ENCODE measurements at places on chromosomes 5 and 9.

GRCh38 chr5:1768283-1769000 lies 31.2 kb downstream of the MRPL36 start:
- no peak for DNase-seq

GRCh38 chr9:107684224-107684623 lies 194.7 kb upstream of the KLF4 start:
- no peak for DNase-seq

DNA sequence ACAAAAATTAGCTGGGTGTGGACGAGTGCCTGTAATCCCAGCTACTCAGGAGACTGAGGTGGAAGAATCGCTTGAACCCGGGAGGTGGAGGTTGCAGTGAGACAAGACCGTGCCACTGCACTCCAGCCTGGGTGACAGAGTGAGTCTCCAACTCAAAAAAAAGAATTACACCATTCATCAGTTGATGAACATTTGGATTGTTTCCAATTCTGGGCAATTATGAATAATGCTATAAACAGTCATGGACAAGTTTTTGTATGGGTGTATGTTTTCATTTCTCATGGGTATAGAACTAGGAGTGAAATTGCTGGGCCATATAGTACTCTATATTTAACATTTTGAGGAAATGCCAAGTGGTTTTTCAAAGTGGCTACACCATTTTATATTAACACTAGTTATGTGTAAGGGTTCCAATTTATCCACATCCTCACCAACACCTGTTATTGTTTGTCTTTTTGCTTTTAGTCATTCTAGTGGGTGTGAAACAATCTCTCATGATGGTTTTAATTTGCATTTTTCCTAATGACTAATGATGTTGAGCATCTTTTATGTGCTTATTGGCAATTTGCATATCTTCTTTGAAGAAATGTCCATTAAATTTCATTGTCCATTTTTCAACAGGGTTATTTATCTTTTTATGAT lies 9.0 kb upstream of the CCDC125 start:
- no peak for DNase-seq

DNA sequence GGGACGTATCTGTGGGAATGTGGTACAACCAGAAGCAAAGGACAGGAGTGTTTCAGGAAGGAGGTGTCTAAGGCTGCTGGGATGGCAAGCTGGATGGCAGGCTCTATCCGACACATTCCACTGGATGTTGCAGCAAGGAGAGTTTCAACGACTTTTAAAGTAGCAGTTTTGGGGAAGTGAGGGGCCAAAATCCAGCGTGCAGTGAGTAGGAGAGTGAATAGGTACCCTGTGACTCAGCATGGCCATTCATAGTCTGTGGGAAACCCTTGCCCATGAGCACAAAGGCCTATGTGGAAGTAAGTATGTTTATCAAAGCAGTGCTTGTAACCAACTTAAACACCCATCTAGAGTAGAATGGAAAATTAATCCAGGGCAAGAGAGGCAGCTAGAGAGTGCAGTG lies 664.7 kb downstream of the ACTL7B start:
- DNase-seq, result no peak

DNA sequence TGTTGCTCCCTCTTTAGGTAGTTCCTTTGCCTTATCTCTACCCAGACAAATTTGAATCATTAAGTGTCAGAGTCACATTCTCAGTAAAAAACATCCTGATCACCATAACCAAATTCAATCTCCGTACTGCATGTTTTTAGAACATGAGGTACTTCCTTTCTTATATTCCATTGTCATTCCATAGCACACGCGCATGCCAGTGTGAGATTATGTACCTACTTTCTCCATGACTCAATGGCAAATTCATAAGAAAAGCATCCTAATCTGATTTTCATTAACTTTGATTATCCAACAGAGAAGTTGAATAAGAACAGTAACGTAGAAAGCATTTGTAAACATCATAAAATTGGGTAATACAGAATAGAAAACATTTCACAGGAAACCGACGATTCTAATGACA lies 1118.6 kb upstream of the CDH9 start:
- DNase-seq, result no peak

GRCh38 chr9:110916403-110916802 lies 121.9 kb downstream of the LPAR1 start:
- no peak for DNase-seq

DNA sequence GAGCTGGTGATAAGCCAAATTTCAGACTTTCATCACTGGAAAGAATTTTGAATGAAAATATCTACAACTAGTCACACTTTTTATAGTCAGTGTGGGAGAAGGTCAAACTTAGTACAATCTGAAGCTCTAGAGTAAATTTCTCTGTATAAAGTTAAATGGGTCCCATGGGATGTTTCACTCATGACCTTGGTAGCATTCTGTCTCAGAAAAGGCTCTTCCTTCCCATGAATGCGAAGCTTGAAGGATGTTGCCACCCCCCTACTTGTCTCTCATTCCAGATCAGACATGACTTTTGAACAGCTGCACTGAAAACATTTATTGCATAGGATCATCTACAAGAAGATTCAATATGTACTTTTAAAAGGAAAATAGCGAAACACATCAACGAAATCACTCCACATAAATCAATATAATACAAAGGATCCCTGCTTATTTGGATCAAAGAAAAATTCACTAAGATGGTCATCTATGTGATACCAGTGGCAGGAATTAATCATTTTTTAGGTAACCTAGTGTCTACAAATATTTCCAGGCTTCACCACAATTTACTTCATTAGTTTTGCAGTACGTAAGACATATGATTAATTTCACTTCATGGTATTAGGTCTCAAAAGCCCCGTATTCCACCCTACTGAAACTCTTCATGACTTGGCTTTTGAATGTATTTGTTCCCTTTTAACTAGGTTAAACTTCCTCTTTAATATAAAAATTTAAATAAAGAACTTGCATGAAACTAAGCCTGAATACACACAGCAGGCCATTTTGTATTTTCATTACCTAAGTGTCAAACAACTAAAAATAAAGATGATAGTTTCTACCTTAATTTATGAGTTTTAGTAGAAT lies 4.4 kb downstream of the ST8SIA4 start:
- DNase-seq, result no peak

DNA sequence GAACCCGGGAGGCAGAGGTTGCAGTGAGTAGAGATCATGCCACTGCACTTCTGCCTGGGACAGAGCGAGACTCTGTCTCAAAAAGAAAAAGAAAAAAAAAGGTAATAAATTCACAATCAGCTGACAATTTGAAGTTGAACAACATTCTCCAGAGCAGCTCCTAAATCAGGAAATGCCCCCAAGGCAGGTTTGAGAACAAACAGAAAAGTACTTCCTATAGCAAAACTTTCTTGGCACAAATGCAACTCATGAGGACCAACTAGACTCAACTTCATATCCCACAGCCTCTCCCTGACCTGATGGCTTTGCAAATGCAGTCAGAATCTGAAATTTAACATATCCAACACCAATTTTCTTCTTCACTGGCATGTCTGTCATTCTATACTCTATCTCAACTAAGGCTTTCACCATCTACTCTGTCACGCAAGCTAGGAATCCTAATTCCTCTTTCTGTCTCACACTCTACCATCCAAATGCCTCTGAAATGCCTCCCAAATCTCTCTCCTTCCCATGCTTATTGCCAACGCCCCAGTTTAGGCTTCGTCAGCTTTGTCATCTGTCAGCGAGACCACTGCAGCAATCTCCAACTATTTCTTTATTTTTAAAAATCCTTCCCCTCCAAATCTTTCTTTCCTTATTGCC lies 113.3 kb downstream of the MAPKAP1 start:
- no peak for DNase-seq

DNA sequence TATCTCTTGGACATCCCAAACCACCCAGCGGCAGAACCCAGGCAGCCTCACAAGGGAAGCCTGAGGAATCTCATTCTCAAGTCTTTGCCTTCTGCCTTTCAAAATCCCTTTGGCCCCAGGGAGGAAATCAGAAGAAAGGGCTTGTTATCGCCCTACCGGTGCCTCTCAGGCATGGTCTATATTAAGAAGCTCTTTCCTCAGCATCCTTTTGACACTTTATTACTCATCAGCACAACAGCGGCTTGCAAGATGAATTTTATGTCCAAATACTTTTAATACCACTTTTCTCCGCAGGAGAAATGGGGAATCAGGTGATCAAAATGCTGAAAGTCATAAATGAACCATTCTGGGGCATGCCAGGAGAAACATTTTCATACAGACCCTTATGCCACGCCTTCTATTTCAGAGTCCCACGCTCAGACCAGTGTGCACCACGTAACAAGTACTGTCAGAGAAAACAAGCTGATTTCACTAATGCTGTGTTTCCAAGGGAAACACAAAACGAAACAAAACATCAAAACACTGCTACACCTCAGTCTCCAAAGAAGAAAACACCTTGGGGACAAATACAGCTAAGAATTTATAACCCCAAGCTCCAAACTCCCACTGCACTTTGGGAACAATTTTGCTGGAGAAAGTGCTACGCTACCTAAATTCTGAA lies 30.0 kb downstream of the RAPGEF1 start:
- no peak for DNase-seq

DNA sequence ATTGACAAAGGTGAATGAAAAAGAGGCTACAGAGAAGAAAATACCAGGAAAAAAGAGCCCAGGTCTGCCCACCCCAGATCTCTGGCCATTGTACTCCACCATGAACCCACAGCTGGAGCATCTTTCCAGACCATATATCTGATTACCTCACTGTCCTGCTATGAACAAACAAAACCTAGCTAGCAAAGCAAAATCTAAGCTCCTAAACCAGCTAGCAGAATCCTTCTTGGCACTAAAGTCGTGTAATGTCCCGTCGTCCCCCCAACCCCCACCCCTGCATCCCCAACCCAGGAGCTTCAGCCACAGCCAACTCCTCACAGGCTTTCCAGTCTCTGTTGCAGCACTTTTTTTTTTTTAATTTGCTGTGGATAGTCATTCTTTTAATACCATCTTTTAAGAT lies 2.5 kb downstream of the C1QTNF3 start:
- DNase-seq, result no peak

GRCh38 chr5:80705216-80705769 lies 50.5 kb upstream of the DHFR start:
- DNase-seq, result no peak

DNA sequence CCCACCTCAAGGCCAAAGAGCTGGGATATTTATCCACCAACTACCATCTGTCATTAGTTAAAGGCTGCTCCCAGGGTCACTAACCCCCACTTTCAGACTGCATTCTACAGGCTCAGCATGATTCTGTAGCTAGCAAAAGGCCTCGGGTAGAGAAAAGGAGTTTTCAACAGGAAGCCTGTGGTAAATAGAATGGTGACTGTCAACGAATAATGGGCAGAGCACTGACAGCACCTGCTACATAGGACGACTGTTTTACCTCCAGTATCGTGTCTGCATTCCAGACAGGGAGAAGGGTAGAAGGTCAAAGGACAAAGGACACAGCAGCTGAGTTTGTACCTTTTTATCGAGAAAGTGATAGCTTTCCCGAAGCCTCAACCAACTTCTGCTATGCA lies 20.3 kb downstream of the MFAP3 start:
- no peak for DNase-seq

DNA sequence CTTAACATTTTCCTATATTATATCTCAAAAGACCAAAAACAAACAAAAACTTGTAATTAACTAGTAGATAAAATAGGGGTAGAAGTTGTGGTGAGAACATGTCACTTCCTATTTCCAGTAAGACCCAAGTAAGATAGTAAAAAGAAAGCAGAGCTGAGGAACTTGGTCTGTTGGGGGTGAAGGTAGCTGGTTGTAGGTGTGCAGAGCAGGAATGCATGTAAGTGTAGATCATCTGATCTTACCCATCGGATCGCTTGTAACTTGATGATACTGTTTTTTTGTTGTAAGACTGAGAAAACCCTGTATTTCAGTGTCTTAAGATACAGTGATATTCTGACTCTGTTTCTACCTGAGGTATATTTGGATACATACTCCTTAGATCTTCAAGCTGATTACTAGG lies 5.7 kb downstream of the SRP19 start:
- no peak for DNase-seq
